ENCODE measurements at places on chromosomes 4 and X.

DNA sequence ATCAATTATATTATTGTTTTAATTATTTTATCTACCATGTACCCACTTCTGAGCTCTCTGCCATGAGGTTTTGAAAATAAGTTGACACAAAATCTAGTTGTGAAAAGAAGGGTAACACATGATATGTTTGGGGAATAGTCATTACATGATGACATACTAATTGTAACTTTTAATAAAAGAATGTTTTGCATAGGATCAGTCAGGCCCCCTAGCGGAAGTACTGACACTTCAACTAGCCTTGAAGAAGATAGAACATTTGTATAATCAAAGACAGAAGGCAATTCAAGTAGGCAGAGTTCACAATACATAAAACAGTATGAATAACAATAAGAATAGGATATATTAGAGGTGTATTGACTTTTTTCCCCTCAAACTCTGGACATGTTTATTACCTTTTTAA is 1191.0 kb upstream of the AGA start:
- DNase-seq = no peak

DNA sequence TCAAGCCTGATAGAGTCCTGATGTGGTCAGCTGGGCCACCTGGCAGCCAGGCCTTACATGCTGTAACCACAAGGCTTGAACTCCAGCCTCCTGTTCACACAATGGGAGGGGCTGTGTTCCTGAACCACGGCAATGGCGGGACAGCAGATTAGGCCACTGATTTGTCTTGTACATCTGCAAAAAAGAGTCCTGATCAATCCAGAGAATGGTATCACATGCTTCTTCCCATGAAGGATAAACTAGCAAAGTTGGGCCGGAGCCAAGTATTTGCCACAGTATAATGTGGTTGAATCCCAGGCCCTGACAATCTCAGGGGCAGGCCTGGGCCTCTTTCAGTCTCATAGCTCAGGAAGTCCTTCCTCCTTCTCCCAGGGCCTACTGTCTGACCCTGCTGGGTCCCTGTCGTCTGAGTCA is 2182.5 kb upstream of the AGA start:
- no peak for DNase-seq

DNA sequence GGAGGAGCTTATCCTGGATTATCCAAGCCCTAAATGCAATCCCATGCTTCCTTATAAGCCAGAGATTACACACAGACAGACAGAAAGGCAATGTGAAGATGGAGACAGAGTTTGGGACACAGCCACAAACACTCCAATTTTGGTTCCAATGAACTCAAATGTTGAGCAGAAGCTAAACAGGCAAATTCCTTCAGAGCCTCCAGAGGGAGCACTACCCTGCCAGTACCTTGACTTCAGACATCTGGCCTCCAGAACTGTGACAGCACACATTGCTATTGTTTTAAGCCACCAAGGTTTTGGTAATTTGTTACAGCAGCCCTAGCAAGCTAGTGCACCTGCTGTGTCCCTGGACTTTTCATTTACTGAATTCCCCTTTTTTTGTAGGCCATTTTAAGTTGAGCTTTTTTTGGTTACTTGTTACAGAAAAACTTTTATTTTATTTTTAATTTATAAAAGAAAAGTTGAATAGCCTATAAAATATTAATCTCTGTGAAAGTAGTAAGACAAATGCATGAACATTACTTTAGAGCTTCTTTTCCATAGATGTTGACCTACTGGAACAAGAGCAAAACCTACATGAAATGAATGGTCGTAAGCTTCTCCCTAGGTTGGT is 33.4 kb upstream of the SRD5A3 start:
- no peak for DNase-seq

DNA sequence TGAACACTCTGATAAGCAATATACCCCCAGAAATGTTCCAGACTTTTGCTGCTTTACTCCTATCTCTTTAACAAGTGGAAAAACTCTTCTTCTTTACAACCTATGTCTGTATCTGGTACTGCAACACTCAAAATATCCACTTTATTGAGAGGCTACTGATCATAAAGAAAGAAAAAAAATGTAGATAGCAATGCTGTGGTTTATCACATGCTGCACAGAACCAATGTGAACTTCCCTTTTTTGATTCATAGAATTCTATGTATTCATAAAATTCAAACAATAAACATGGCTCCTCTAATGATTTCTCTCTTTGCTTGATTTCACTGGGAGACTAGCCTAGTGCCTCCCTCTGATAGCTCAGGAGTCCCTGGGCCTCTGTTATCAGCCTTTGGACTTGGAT is 223.5 kb downstream of the ZNF674 start:
- no peak for DNase-seq

DNA sequence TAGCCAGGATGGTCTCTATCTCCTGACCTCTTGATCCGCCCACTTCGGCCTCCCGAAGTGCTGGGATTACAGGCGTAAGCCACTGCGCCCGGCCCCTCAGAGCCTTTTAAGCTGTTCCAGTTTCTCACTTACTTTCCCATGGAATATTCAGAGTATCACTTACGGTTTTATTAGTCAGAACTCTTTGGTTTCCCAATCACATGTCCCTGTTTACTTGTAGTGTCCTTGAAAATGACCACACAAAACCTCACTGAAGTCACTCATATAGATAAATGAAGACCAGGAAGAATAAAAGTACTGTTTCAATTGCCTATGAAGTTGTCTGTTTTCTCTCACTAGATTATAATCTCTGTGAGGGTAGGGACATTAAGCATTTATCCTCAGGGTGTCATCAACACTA is 217.2 kb upstream of the HCCS start:
- no peak for DNase-seq

GRCh38 chr4:34469516-34469915 is 1774.8 kb downstream of the ARAP2 start:
- no peak for DNase-seq

DNA sequence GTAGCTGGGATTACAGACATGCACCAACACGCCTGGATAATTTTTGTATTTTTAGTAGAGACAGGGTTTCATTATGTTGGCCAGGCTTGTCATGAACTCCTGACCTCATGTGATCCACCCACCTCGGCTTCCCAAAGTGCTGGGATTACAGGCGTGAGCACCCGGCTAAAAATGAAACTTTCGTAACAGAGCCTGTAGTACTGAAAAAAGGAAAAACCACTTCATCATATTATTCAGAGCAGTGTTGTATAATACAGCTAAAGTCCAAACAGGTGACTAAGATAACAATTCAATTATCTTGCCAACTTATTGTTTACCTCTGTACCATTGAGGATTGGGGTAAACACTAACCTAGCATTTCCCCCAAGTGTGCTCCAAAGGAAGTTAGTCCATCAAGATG is 43.9 kb upstream of the HPRT1 start:
- DNase-seq = no peak

- no peak for DNase-seq
Observed at GRCh38 chr4:52931243-52931642, 69.1 kb downstream of the RASL11B start.

DNA sequence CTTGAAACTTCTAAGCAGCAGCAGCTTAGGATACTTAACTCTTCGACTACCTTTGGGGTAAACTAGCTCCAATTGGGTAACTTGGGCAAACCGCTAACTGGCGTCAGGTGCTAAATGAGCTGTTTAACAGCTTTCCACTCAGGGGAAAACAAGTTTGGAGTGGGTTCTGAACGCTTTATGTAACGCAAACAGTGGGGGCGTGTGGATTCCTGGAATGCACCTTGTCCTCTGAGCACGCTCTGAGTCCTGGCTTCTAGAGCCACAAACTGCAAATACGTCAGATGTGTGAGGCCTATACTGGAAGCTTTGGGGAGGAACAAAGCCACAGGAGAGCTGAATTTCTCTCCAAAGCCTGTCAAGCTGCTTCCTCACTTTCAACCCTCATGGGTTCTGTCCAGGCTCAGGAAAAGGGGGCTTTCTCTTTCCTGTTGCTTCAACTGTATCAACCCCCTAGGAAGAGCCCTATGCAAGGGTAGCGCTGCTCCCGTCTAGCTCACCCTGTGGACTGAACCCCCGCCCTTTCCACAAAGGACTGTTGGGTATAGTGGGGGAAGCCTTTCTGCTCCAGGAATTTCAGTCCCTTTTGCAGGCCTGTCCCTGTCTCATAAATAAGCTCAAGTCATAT is 4.5 kb upstream of the WDR1 start:
- no peak for DNase-seq

- no peak for DNase-seq
Observed at GRCh38 chr4:738781-739280, 33.2 kb downstream of the PCGF3 start.

DNA sequence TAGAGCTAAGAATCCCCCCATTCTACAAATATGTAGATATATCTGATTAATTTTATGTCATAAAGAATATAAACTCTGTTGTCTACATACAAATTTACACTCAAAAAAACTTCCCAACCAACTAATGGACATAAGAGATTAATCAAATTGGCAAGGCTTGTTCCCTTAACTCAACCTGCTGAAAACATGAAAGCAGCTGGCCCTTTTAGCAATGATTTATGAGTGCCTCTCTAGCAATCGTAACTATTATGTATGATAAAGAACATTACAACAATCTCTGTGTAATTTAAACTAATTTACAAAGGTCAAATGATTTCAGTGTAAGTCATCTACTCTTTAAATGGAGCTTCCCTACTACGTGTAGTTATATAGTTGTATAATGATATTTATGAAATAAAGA is 83.1 kb upstream of the FTHL17 start:
- DNase-seq = no peak

GRCh38 chr4:129926936-129927335 is 831.0 kb downstream of the C4orf33 start:
- no peak for DNase-seq

DNA sequence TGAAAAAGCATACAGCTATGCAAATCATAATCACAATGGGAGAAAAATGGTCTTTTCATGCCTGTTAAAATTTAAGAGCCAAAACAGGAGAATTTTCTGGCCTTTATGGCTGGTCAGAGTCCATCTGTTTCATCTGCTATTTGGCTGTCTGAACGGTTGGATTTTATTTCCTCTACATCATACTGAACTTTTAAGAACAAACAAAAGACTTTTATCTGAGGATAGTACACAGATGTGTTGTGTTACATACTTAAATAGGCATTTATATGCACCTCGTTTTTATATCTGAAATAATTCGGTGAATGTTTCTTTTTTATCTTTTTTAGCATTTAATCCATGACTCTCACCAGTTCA is 18.0 kb upstream of the WWC2 start:
- no peak for DNase-seq

DNA sequence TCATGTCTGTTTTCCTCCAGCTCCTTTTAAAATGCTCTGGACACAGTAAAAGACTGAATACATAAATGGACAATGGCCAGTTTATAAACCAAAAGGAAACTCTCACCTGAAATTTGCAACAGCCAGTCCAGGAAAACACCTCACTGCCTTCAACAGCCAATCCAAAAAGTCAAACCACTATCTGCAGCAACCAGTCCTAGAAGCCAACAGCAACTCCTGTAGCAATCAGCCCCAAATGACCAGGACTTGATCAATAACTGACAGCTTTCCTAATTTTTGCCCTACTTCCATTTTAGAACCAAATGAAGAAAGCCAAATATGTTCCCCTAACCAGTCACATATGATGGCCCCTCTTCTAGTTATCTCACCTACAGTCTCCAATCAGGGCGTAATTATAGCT is 309.5 kb upstream of the CPXCR1 start:
- DNase-seq = no peak

- no peak for DNase-seq
Observed at GRCh38 chrX:150408561-150408960, 45.4 kb downstream of the MAMLD1 start.

DNA sequence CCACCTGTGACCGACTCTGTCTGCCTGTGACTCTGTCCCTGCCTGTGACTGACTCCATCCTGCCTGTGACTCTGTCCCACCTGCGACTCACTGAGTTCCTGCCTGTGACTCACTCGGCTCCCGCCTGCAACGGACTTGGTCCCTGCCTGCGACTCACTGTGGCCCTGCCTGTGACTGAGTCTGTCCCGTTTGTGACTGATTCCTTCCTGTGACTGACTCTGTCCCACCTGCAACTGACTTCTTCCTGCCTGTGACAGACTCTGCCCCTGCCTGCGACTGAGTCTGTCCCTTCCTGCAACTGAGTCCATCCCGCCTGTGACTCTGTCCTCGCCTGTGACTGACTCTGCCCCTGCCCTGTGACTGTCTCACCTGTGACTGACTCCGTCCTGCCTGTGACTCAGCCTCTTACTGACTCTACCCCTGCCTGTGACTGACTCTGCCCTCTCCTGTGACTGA is 9.6 kb upstream of the UVSSA start:
- peak; percentile 44 for DNase-seq

GRCh38 chrX:49230500-49231232 is 2.5 kb downstream of the CACNA1F start:
- DNase-seq = peak; percentile 15

GRCh38 chr4:19888587-19888986 is 363.1 kb upstream of the SLIT2 start:
- no peak for DNase-seq

DNA sequence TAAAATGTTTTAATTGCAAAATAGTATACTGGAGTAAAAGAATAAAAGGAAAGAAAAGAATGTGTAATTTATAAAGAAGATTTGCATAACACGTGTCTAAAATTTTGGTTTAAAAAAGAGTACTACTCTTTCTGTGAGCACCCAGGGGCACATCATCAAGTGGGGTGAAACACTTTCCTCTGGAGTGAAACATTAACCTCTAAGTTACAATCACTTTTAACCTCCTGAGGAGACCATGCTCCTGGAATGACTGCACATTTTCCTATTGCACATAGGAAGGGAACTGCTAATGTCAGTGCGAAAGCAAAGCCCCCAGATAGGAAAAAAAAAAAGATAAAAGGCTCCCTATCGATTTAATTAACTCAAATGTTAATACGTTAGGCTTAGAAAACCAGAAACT is 13.3 kb downstream of the VEGFC start:
- DNase-seq = no peak

GRCh38 chr4:109846395-109847098 is 1.4 kb upstream of the LRIT3 start:
- DNase-seq = no peak

- DNase-seq = no peak
Observed at GRCh38 chr4:175418516-175418915, 393.5 kb downstream of the GPM6A start.

DNA sequence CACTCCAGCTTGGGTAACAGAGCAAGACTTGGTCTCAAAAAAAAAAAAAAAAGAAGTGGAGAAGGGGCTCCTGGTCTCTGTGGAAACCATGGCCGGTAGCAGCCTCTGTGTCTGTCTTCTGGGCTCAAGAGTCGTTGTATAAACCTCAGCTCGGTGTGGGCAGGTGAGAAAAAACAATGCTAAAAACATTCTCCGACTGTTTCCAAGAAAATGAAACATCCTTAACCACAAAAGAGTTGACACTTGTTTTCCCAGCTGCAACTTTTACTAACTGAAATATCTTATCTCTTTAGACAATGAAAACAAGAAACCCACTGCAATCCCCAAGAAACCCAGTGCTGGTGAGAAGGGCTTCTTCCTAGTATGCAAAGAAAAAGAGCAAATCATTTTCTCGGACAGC is 26.2 kb downstream of the CD99 start:
- DNase-seq = no peak

GRCh38 chr4:154740462-154740861 is 3.3 kb upstream of the LRAT start:
- no peak for DNase-seq

Measured in stimulated activated CD8-positive, alpha-beta memory T cell treated with anti-CD3 and anti-CD28 coated beads, Interleukin-15, amount 100 ng/mL, for 4 hours (primary cell).